Esophagus squamous epithelium (tissue), 5 donors: ENCODE measurements at places on chromosomes 6 and 20.

GRCh38 chr6:41426438-41426851 lies 91.0 kb downstream of the NCR2 start:
- DNase-seq = no peak

- no peak for DNase-seq
These were observed 519.2 kb downstream of the UTRN start for GRCh38 chr6:144804246-144804790.

DNA sequence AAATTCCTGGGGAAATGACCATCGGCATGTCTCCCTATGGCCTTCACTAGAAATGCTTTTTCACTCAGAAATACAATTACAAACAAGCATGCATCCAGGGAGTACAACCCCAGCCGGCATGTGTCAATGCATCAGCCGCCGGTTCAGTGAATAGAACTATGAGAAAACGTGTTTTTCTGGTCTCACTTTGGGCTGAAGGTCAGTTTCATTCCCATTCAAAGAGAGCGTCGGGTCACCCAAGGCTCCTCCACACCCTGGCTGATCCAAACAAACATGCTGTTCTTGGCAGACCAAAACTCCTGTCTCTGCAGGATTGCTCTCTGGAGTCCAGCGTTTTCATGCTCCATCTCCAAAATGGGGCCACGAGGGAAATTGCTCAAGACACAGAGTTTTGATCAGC lies 35.5 kb upstream of the NXT1 start:
- no peak for DNase-seq

DNA sequence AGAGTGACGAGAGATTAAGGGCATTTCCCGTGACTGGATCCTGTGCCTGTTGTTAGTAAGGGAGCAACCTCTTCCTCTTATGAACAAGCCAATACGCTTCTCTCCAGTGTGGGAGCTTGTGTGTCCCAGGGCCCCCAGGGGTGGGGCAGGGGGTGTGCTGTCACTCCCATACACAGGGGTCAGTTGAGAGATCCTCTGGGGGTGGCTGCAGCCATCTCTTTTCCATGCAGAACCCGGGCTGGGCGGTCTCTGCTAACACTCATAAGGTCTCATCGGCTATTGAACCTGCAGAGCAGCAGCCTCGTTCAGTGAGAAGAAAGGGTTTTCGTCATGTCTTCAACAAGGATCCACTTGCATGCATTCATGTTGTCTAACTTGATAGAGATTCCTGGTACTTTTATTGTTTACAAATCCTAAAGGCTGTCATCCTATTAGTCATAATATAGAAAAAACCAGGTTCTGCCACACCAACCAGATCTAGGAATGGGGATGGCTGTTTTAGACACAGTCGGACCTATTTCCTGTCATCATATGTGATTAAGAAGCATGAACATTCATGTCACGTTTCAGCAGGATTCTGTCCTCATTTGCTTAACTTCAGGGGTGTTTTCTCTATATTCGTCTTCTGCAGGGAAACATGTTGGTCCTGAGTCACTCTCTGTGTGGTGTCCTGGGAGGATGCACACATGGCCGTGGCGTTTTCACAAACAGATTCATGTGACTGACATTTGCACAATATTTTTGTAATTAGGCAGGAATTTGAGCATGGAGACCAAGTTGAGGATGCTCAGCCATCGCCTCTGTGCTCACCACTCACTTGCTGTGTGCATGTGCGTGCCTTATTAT lies 13.3 kb upstream of the THBS2 start:
- DNase-seq = no peak

GRCh38 chr6:108589244-108589791 lies 28.6 kb downstream of the FOXO3 start:
- DNase-seq = no peak

DNA sequence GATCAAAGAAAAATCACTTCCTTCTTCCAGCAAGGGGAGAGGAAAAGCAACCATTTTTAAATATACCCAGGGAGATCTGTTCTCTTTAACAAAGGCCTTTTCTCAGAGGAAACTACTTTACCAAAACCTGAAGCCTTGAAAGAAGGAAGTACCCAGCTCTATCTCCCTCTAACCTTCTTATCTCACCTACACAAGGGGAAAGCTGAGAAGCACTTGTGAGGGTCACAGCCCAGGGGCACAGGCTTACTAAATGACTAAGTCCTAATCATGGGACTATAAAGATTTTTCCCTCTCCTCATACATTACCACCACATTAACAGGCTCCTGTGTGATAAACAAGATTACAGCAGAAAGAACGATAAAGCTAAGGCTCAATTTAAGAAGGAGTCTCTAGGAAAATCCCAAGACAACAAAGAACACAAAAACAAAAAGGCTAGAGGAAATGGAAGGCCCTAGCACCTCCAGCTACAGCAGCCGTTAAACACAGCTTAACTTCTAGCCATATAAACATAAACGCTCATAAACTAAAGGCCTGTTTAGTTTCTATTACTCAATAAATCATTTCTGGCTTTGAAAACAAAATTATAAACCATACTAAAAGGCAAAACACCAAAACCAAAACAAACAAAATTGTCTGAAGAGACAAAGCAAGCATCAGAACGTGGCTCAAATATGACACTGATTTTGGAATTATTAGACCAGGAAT lies 284.9 kb upstream of the ECI2 start:
- DNase-seq = no peak

DNA sequence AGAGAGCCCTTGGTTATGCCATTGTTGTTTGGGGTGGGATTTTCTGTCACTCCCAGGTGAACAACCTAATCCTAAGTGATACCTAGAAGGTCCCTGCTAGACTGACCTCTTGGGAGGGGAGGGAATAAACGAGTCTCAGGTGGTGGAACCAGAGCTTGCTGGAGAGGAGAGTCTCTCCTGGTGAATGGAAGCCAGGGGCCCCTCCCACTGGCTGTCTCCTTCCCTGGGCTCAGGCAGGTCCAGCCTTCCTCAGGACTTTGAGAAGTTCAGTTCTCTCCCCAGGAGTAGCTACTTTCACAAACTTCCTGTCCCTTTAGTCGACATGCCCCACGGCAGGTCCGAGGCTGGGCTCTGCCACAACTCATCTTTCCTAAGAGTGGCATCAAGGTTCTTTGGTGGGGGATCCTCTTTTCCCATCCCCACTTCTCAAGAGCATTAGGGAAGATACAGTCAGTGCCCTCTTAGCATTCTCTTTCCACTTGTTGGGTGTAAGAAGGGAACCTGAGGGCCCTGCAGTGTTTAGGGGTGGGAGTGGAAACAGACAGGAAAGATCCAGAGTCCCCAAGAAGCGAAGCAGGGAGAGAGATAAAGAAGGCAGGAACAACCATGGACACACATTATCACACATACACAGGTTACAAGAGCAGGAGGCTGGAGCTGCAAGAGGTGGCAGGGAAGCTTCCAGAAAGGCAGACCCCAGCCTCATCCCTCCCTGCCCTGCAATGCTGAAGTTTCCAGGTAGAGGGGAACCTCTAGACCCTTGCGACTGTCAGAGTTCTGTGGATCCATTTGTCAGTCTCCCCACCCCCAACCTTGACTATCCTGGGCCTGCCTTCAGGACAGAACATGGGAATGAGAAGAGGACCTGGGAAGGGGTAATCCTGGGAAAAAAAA lies 900 bp upstream of the GLP1R start:
- DNase-seq = no peak
